ENCODE measurements at places on chromosomes 1 and 21.

DNA sequence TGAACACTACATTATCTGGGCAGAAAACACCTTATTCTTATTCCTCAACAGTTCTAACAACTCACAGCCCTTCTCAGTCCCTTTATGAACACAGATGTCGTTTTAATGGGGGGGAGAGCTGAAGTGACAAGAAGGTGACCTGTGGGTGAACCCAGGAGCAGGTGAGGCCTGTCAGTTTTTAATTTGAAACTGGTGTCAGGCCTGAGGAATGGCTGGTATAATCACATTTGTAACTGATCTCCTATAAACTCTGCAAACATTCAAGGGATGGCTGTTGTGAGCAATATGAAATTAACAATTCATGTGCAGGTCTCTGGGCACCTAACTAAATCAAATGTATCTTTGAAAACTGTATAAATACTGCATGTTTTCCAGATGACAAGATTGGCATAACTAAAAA is 362.1 kb upstream of the NR5A2 start:
- no peak for DNase-seq

- DNase-seq: no peak
Observed at GRCh38 chr1:99673315-99673714, 27.4 kb downstream of the PALMD start.

GRCh38 chr1:243716906-243717305 is 133.1 kb downstream of the AKT3 start:
- DNase-seq: no peak

DNA sequence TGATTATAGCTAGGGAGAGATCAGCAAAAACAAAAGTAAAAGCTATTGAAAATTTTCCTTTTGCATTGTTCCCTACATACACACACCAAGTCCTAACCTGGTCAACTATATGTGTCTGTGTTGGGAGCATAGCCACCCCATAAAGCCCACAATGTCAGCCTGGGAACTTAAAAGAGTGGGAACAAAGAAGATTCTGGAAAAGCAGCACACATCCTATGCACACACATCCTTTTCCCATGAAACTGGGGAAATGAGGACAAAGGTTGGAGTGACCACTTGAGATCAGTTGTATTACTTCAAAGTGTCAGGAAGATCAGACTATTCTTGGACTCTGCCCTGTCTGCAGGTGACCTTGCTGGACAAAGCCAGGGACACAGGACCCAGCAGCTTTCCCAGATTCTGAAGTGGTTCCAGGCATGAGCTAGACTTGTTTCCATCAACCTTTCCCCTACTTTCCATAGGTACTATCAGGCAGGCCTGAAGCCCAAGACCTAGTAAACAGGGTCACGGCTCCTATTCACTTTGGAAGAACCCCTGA is 15.9 kb downstream of the TXNIP start:
- no peak for DNase-seq

- DNase-seq: no peak
Observed at GRCh38 chr1:165162671-165163241, 193.8 kb downstream of the LMX1A start.

DNA sequence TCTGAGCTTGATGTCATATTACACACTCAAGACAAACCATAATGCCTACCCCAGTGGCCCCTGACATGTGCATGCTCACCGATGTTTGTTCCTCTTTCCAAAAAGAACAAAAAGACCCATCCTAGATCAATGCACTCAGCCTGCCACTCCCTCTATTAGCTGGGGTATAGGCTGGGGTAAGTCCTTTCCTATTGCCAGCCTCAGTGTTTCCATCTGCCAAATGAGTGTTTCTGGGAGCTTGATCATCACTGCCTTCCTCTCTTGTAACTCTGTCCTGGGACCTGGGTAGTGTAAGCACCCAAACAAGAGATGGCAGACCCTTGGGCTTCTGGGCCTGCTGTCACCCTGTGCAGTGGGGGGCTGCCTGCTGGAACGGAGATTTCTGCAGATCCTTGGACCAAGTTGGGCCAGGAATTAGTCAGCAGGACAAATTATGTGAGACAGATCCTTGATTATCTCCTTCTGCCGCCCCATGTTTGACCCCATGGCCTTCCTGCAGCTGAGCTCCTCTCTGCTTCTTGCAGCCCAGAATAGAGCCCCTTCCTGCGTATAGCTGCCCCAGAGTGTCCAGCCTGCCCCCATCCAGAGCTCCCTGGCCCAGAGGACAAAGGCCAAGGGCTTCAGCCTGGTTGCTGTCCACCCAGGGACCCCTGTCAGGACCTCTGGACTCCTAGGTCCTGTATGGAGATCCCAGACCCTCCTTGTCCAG is 31.5 kb upstream of the LRP8 start:
- no peak for DNase-seq

DNA sequence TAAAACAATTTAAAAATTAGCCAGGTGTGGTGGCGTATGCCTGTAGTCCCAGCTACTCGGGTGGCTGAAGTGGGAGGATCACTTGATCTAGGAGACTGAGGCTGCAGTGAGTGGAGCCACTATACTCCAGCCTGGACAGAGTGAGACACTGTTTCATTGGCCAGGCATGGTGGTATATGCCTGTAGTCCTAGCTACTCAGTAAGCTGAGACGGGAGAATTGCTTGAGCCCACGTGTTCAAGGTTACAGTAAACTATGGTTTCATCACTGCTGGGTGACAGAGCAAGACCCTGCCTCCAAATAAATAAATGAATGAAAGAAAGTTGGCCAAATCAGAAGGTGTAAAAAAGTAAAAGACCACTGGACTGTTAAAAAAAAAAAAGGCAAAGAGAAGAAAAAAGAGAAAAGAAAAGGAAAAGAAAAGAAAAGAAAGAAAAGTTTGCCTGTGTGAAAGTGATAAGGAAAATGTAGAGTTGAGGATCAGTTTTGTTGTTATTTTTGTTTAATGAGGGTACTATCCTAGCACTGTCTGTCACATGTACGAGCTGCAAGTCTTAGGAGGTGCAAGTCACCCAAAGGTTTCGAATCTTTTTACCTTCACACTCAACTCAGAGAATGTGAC is 52.3 kb downstream of the LUZP1 start:
- DNase-seq: no peak

DNA sequence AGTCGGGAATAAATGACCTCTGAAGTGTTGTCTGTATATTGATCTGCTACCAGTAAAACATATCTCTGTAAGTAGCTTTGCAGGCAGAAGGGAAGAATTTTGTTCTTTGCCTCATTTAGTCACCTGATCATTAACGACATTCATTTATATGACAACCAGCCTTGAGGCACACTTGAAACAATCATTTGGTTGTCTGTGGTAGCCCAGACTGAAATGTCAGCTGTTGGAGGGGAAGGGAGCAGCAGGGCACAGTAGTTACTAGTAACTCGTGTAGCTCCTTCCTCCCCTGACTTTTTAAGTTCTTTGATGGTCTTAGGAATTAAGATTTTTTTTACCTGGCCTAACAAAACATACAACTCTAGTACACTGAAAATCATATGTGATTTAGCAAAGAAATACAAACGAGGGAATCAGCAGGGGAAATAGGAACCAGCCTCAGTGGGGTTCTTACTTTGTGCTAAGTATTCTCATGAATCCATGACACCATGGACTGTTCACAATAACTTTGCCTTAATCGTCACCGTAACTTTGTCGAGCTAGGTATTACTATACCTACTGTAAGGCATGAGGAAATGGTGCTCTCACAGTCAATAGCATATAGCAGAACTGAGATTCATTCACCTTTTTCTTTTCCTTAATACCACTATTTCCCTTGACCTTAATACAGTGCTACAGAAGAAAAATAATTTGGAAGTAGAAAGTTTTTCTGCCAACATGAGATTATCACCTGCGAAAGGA is 6.4 kb downstream of the IL12RB2 start:
- DNase-seq: no peak

- peak; percentile 20 for DNase-seq
Observed at GRCh38 chr1:198846556-198846955, 207.7 kb downstream of the PTPRC start.

GRCh38 chr1:192697771-192698170 is 61.8 kb downstream of the RGS13 start:
- DNase-seq: no peak

DNA sequence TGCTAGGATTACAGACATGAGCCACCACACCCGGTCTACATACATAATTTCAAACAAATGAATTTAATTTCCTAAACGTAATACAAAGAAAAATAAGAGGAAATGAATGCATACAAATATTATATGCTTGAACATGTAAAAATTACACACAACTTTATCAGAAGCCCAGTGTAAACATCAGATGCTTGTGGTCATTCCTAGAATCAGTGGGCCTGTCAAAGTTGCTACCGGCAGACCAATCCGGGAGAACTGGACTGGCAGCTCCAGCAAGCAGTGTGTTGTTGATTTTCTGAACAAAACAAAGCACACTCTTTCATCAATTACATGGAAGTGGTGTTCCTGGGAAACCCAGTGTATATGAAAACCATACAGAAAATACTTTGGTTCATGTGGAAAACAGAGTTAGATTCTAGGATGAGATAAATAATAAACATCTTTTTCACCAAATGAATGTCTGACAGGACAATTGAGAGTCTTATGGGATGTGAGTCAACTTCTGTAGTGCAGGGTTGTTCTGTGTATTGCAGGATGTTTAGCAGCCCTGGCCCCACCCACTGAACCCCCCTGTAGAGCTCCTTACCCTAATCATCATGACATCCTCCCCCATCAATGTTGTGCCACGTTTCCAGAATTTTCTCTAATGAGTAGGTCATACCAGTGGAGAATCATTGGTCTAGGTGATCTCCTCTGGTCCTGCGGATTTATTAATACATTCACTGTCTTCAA is 33.8 kb downstream of the MFSD2A start:
- DNase-seq: no peak

DNA sequence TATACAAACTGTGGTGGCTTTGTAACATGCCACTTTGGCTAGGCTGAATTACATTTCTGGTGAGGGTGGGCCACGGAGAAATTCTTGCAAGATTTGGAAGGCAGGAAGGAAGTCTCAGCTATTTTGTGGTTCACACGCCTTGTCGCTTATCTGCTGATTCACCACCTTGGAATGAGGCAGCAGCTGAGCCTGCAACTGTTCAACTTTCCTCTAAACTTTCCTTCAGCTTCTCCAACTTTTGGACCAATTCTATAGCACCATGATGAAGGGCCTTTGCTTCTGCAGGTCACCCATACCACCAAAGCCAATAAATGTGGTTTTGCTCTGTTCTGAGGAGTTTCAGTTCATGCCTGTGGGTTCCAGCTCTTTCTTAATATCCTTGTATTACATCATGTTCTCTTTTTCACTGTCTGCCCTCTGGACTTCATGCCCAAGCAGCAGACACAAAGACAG is 337.6 kb upstream of the SNX7 start:
- DNase-seq: no peak

GRCh38 chr1:246218686-246219085 is 288.4 kb downstream of the SMYD3 start:
- DNase-seq: no peak

GRCh38 chr1:2258996-2259395 is 30.9 kb downstream of the SKI start:
- no peak for DNase-seq

- no peak for DNase-seq
Observed at GRCh38 chr1:36179220-36179600, 23.2 kb downstream of the MAP7D1 start.

DNA sequence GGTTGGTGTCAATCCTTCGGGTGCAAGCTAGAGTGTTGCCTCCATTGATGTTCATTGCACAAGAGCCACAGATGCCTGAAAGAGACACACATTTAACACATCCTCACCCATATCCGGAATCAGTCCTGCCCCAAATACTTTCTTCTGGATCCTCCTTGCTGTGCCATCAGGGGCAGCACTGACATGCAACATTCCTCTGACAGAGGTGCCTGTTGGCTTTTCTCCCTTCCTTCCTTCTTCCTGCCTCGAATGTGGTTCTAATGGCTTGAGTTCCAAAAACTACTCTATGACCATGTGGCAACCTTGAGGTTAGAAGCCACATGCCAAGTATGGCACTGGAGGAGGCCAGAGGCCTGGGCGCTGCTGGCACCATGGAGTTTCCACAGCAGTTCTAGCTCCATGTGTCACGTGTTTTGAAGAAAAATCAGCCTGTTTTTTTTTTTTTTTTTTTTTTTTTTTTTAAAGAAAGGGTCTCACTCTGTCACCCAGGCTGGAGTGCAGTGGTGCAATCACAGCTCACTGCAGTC is 17.0 kb upstream of the ATP13A2 start:
- no peak for DNase-seq

- DNase-seq: no peak
Observed at GRCh38 chr1:203686091-203686632, 59.5 kb downstream of the ATP2B4 start.

- DNase-seq: no peak
Observed at GRCh38 chr1:168917309-168917708, 188.3 kb upstream of the DPT start.

- no peak for DNase-seq
Observed at GRCh38 chr1:161001525-161001924, 19.4 kb downstream of the F11R start.

- DNase-seq: no peak
Observed at GRCh38 chr21:43361493-43362296, 65.2 kb downstream of the SIK1 start.

GRCh38 chr1:52679048-52679447 is 19.1 kb downstream of the COA7 start:
- DNase-seq: no peak

- peak; percentile 7 for DNase-seq
Observed at GRCh38 chr1:204198348-204199340, 2.4 kb upstream of the KISS1 start.

DNA sequence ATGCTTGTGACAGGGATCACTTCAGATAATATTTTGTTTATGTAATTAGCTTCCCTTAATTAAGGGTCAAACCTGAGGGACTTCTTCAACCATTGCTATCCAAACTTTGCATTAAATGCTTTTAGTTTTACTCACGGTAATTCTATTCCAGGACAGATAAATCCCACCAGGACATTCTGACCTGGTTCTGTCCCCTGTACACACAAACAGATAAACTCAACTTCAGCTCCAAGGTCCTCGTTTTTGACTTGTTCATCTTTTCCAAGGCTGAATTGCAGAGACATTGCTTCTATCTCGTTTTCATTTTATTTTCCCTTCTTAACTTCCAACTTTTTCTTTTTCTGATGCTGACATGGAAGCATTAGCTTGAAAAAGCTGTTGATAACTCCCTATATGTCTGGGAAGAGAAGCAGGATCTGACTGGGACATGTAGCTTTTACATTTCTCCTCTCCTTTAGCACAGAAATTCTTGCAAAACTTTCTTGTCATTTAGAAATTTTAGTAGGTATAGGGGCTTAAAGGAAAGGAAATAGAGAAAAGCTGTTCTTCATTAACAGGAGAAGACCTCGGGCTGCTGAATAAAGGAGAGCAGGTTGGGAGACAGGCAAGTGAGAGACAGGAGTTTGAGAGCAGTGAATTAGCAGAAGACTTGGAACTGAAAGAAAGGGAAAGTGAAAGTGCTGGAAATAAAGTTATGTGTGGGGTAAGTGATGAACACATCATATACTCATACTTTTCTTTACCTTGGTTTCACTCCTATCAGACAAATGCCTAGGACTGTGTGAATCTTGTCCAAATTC is 231.7 kb upstream of the B3GALT2 start:
- DNase-seq: no peak

GRCh38 chr1:156592158-156592909 is 758 bp downstream of the NAXE start:
- no peak for DNase-seq
